K562 (cell line): ENCODE measurements at places on chromosomes 6 and 20.

- no peak for DNase-seq
- peaks cover 4% of the 10 kb centered on the region; the same call in 2 of the 3 replicates for H3K27me3 ChIP-seq
- H3K4me1 ChIP-seq: no peaks in the 10 kb centered on the region
- no peaks in the 10 kb centered on the region for H3K36me3 ChIP-seq
- H3K27ac ChIP-seq: no peak overlapping the region
Measured at GRCh38 chr20:43831481-43832065, 83.1 kb upstream of the TOX2 start.

GRCh38 chr6:167296293-167296690 lies 5.2 kb downstream of the UNC93A start:
- no peak for DNase-seq
- no peak overlapping the region for H3K4me3 ChIP-seq
- no peak overlapping the region for H3K27ac ChIP-seq
- peaks cover 62% of the 10 kb centered on the region for H3K27me3 ChIP-seq
- H3K4me1 ChIP-seq: no peaks in the 10 kb centered on the region

- no peaks in the 10 kb centered on the region for H3K27me3 ChIP-seq
- DNase-seq: no peak
- H3K4me1 ChIP-seq: no peaks in the 10 kb centered on the region
Measured at GRCh38 chr6:54860132-54860531, 13.6 kb downstream of the FAM83B start.

GRCh38 chr6:56938649-56939191 lies 16.2 kb upstream of the BEND6 start:
- no peaks in the 10 kb centered on the region for H3K36me3 ChIP-seq
- no peak for DNase-seq
- H3K27ac ChIP-seq: no peak overlapping the region
- no peak overlapping the region for H3K4me3 ChIP-seq
- no peaks in the 10 kb centered on the region for H3K4me1 ChIP-seq

DNA sequence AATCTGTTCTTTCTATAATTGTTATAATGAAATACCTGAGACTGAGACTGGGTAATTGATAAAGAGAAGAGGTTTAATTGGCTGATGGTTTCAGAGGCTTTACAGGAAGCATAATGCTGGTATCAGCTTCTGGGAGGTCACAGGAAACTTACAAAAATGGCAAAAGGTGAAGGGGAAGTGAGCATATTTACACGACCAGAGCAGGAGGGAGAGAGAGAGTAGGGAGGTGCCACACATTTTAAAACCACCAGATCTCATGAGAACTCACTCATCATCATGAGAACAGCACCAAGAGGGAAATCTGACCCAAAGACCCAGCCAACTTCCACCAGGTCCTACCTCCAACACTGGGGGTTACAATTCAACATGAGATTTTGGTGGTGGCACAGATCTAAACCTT lies 2.6 kb upstream of the SIRPB1 start:
- no peak overlapping the region for H3K27ac ChIP-seq
- H3K4me3 ChIP-seq: no peak overlapping the region
- no peak for DNase-seq
- no peaks in the 10 kb centered on the region for H3K36me3 ChIP-seq
- peaks cover 4% of the 10 kb centered on the region; the same call in 1 of the 2 replicates for H3K27me3 ChIP-seq
